ENCODE measurements at places on chromosomes 6 and 20.

- DNase-seq, result no peak
Observed at GRCh38 chr6:12324099-12324498, 33.9 kb downstream of the EDN1 start.

GRCh38 chr20:9615118-9615517, 100.7 kb downstream of the LAMP5 start:
- no peak for DNase-seq

DNA sequence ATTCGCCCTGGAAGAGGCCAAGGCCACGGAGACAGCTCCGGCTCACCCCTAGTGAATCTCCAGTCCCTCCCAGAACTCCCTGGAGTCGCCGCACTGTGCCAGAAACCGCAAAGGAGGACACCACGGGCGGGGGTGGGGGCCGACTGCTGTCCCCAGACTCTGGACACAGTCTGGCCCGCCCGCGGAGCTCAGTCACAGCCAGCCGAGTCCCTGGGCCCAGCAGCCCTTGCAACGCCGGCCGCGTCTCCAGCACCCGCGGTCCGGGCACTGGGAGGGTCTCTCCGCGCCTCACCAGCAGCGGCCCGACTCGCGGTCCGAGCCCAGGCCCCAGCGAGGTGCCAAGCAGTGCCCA, 518 bp downstream of the PEX6 start:
- peak; percentile 72 for DNase-seq

- DNase-seq, result peak; percentile 17
Observed at GRCh38 chr6:170222498-170223471, 68.1 kb downstream of the DLL1 start.

DNA sequence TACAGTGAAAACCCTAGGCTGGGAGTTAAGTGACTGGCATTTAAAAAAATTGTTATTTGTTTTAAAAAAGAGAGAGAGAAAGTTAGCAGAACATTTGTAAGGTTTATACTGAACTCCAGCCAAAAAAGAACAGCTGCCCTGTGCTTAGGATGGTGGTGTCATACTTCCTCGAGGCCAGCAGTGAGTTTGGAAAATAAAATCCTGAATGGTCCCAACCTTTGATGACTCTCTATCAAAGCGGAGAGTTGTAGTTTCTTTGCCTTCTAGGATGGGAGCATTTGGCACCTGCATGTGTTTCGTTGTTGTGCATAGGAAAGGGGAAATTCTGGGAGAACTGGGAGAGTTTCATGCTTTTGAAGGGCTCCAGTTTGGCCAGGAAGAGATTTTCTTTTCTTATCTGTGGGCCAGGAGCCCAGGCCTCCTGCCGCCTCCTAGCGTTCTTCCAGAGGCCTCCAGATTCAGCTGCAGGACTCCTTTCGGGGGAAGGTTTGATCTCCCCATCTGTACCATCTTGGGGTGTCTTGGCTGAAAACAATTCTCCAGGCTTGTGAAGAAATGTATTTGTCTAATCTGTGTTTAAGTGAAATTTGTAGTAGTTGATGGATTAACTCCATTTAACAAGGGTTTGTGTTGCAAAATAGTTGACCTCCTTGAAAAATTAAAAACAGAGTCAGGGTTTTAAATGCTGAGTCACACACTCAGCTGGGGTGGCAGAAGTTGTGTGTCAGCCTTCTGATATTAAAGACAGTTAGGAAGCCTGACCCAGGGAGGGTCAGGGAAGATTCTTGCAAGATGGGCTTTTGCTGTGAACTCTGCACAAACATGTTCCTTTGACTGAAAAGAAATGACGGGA, 63.4 kb downstream of the TXNDC5 start:
- no peak for DNase-seq

DNA sequence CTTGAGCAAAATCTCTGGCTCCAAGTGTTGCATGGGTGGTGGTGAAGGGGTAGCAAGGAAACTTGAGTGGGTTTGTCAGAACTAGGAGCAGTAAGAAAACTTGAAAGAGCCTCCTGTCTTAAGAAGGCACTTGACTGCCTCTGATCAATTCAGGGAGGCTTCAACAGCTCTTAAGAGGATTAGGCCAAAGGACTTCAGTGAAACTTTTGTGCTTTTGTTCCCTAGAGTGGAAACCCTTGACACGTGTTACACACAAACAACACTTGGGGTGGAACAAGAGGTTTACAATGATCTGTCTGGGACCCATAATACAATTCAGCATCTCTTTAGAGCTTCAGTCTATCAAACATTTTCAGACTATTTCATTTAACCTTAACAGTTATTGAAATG, 80.1 kb upstream of the ARMC2 start:
- no peak for DNase-seq

DNA sequence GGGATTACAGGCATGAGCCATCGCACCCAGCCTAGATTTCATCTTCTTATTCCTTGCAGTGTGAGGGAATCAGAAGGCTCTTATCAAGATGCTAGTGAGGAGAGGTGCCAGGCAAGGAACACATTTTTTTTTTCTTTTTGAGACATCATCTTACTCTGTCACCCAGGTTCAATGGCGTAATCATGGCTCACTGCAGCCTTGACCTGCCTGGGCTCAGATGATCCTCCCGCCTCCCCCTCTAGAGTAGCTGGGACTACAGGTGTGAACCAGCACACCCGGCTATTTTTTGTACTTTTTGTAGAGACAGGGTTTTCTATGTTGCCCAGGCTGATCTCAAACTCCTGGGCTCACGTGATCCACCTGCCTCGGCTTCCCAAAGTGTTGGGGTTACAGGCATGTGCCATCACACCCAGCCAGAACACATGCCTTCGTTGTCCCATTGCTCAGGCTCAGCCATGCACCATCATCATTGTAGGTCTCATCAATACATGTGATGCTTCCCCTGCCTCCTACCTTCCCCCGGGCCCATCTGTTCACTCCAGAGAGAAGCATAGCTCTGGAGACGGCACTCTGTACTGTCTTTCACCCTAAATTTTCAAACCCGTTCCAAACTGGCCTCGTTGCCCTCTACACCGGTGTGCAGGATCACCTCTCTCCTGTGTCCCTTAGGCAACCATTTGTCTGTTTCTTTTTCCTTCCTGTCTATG, 10.1 kb downstream of the FLOT1 start:
- DNase-seq, result no peak

DNA sequence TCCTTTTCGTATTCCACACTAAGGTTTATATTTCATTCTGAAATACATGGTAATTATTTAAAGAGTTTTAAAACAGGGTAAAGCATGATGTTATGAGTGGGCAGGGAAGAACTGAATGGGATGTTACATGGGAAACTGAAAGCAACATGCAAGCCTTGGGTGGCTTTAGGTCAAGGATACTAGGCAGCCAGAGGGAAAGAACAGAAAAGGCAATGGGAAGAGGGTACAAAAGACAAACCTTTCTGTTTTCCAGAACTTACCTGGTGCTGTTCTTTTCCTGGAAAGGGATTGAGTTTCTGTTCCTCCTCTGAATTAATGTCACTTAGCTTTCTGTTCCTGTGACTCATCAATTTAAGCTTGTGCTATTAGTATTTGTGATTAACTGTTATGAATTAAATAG, 71.2 kb upstream of the SMIM8 start:
- DNase-seq, result no peak

DNA sequence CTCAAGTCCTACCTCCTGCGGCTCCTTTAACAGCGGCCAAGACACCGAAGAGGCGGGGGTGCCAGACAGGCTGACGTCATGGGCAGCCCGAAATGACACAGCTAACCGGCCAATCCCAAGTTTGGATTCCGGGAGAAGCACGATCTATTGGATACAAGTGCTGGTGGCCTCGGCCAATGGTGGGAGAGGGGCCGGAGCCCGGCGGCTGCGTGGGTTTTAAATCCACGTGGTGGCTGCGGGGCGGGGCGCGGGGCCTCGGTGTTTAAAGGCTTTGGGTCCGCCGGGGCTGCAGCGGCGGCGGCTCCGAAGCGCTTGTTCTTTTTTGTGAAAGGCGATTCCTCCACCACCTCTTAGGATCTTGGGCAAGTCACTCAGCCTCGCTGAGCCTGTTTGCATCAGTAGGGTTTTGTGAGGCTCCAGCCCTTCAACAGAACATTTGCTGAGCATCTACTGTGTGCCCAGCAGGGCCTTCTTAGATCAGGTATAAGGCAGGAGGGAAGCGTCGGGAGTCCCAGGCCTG, 8.7 kb upstream of the PMEPA1 start:
- peak; percentile 99 for DNase-seq

- DNase-seq, result no peak
Observed at GRCh38 chr20:62856931-62857619, 4.5 kb downstream of the TCFL5 start.

DNA sequence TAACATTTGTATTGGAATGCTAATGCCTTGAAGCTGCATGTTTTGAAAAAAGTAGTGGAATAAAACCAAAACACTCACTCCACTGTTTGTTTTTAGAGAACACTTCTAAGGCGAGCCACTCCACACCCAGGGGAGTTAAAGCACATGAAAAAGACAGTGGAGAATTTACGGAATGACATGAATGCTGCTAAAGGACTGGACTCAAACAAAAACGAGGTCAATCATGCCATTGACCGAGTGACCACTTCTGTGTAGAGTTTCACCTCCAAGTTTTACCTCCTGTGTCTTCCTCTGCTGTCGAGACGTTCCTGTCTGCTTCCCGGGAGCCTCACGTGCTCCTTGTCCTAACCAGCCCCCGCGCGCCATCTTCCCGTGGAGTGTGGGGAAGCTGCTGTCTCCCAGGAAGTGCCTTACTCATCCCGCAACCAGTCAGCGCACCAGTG, 127.8 kb downstream of the LRRC1 start:
- DNase-seq, result no peak

- no peak for DNase-seq
Observed at GRCh38 chr20:621125-621756, 11.1 kb upstream of the TCF15 start.

DNA sequence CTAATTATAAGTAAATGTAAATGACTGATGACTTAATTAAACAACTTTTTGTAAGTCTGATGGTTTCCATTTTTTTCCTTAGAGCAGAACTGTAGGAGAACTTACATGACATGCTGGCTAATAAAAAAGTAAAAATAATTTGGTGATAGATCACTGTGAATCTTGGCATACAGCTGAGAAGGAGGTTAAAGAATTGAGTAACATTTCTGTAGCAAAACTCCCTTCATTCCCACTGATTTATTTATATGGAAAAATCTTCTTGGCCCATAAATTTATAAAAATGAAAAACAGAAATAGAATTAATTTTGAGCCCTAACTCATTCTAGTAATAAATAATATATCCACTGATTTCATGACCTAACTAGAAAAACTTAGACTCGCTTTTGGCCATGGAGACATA, 48.1 kb downstream of the SLC22A3 start:
- no peak for DNase-seq

DNA sequence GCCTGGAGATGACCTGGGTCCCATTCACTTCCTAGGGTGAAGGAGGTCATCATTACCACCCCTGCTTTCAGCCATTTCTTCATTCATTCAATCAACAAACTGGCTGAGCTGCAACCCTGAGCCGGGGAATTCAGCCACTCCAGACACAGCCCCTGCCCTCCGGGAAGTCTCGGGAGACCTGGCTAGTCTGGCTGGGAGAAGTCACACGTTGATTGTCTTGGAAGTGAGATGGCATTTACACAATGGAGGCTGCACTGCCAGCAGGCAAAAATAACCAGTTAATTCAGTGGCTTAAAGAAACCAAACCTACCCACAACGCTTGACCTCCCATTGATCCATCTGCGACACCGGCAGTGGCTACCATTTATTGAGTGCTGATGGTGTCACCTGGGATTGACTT, 2.0 kb upstream of the PMEPA1 start:
- DNase-seq, result no peak

DNA sequence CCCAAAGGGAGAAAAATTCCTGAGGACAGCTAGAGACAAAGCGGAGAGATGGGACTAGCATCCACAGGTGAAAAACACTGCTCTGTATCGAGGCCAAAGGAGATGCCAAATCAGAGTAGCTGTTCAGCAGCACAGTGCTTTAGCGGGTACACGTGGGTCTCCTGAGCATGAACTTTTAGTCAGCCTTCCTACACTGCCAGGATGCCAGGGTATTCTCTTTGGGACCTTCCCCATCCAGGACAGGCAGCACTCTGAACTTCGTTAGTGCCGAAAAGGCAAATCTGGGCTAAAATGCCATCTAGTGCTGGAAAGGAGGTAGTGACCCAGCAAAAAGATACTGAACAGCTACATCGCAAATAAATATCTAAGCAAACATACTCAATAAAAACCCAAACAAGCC, 64.9 kb downstream of the C6orf58 start:
- DNase-seq, result peak; percentile 28

GRCh38 chr6:44499609-44500008, 112.1 kb downstream of the CDC5L start:
- no peak for DNase-seq

DNA sequence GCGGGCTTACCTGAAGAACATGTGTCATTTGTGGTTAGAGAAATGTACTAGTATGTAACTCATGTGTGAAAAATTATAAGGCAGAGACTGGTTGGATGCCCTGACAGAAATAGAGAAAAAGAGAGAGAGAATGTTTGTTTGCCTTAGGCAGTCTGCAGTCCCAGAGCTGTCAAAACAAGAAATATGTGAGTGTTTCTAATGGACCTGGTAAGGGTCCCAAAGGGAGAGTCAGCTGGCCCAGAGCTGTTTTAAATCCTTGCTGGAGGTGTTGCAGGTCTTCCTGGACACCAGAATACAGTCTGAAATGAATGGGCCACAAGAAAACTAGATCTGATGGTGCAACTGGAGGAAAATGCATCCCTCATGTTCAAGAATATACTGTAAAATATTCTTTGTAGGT, 158.3 kb upstream of the OGFRL1 start:
- no peak for DNase-seq

DNA sequence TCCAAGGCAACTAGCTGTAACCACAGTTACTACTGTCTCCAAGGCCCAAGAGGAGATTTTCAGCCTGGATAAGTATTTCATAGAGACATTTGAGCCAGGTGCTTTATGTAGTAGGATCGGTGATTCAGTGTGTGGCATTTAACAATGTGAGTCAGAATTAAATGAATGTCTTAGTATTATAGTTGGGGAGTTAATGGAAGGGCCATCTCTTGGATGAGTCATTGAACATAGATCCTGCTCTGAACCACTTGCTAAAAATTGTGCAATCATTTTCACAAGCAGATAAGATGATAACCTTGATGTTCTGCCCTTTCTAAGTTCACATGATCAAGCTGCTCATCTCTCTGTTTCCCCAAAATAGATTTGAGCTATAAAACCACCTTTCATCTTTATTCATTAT, 668.9 kb upstream of the CITED2 start:
- no peak for DNase-seq

- no peak for DNase-seq
Observed at GRCh38 chr6:130486417-130486816, 120.6 kb downstream of the TMEM200A start.

DNA sequence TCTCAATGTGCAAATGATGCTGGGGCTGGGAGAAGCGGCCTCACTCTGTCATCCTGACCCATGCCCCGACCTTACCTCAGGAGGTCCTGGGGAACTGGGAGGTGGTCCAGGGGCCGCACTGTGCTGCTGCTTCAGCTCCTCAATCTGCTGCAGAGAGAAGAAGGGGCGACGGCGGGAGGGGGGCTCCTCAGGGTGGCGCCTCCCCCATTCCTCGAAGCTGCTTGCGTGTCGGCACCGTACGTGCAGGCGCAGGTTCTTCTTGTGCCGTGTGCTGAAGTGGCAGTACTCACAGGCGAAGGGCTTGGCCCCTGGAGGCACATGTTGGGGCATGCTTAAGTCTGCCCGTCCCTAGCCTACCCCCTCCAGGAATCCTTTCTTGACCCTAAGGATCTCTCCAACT, 12.9 kb downstream of the ZNF335 start:
- no peak for DNase-seq

Data from SK-N-SH (cell line).